ENCODE measurements at places on chromosomes 4 and X.

DNA sequence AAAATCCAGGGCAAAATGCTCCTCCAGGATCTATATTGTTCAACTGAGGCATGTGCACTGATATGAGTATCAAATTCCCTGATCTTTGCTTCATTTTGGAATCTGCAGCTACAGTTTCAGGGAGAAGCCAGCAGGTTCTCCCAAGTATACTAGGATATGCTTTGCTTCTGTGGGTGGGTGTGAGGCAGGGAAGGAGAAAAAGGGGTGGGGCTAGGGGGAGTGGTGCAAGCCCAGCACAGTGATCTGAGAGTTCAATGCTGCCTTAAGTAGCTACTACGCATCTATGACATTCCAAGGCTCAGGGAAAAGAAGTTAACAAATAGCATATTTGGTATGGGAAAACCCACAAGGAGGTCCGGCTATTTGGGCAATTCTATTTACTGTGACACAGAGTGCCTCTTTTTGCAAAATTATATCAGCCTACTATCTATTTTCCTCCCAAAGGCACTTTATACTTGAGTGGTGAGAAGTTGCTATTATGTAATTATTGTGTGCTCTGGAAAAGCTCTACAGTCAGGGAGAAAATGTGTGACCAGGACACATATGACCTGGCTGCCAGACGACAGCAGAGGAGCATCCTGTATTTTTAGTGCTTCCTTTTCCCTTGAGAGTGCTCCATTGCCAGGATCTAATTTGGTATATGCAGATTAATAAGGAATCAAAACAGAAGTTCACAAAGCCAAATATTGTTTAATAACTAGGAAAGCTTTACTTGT is 162.0 kb downstream of the RNF150 start:
- no peak for DNase-seq

- DNase-seq: no peak
Observed at GRCh38 chrX:46587158-46587557, 13.6 kb downstream of the CHST7 start.

GRCh38 chrX:2592279-2592678 is 91.5 kb upstream of the DHRSX start:
- DNase-seq: no peak

GRCh38 chr4:145452447-145453162 is 29.0 kb upstream of the SMAD1 start:
- no peak for DNase-seq

DNA sequence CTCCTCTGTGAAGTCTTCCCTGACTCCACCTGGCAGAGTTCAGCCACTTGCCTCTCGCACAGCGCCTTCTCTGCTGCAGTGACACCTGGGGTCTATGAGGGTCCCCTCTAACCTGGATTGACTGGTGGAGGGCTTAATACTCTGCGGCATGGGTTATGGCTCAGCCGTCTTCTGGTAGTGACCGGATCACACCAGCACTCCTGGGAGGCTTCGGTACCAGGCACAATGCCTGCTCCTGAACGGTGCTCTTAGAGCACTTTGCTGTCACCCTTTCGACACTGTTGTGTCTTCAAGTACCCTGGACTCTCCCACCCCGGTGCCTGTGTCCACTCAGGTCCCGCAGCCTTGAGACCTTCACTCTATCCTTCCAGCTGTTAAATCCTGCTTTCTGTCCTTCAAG is 50.0 kb downstream of the C4orf50 start:
- no peak for DNase-seq

GRCh38 chrX:13220916-13221315 is 98.9 kb downstream of the ATXN3L start:
- DNase-seq: no peak

DNA sequence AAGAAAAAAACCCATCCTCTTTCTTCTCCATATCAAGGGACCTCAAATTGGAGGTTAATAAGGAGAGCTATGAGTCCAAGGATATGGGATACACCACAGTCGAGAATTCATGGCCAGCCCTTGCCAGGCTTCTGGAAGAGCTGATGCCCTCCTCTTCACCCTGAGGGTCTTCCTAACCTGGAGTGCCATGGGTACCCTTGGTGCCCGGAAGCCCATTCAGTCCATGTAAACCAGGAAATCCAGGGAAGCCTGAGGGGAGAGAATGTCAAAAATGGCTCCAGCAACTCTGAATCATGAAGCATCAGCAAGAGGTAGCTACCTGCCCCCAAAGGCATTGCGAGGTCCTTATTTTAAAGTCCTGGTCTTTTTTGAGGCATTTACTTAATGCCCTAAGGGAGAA is 78.2 kb downstream of the ATG4A start:
- DNase-seq: no peak

Measured in activated CD4-positive, alpha-beta T cell treated with anti-CD3 and anti-CD28 coated beads for 24 hours (primary cell).